ENCODE measurements at places on chromosomes 3 and 15.

DNA sequence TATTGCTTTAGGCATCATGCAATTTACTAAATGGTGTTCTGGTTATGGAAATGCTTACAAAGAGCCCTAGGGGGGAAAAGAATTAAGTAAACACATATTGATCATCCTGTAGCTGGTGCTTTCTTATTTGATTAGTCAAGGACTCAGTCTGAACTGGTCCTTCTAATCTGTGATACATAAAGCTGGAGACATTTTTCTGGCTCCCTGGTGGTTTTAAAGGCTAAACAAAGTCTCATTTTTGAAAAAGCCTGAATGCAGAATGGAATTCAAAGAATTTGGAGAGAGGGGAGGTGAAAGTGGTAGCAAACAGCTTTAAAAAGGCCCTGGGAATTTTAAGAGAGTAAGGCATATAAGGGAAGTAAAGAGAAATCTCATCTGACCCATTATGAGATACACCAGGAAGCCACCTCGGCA lies 149.7 kb downstream of the RBMS3 start:
- DNase-seq = no peak

- DNase-seq = no peak
Measured at GRCh38 chr3:132038198-132038825, 3.5 kb upstream of the CPNE4 start.

DNA sequence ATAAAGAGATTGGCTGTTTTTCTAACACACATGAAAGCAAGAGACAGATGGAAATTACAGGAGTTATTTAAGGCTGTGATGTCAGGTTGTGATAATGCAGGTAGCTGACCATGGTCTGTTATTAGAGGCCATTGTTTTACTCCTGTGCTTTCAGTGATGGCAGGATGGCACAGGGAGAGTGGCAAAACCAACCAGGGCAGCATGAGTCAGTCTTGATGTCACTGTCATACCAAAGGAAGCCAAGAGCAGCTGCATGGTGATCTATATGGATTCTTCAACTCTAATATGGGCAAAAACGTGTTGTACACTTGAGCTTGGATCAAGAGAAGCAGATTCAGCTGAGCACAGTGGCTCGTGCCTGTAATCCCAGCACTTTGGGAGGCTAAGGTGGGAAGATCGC lies 91.8 kb upstream of the LMOD3 start:
- no peak for DNase-seq

DNA sequence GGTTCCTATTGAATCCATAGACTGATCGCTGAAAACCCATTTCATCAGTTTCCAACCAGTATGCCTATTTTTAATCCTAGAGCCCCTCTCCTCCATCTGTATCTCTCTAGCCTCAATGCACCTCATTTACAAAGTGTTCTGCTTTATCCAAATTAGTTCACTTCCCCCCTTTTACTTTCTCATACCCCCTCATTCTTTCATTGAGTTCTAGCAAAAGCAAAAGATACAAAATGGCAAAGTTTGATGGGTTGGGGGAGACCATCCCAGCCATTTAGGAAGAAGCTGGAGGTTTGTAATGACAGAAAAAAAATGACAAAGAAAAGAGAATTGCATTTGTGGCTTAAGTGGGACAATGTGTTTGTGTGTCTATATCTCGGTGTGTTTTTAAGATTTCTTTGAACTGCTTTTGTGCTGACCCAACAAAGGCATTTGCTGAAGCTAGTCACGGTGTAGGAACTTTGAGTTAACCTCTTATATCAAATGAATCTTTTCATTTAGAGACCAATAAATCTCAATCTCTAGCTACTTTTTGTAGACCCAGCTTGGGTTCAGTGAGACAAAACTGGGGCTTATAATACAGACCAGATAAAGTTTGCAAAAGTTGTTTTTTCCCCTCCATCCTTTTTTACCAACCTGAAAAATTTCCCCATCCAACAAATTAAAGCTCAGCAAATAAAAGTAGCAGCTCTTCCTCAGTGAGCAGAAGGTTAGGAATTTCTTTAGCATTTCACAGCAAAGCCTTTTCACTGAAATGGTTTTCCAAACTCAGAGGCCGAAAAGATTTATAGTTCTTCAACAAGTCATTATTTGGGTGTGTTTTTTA lies 18.7 kb downstream of the NR2F2 start:
- DNase-seq = no peak

DNA sequence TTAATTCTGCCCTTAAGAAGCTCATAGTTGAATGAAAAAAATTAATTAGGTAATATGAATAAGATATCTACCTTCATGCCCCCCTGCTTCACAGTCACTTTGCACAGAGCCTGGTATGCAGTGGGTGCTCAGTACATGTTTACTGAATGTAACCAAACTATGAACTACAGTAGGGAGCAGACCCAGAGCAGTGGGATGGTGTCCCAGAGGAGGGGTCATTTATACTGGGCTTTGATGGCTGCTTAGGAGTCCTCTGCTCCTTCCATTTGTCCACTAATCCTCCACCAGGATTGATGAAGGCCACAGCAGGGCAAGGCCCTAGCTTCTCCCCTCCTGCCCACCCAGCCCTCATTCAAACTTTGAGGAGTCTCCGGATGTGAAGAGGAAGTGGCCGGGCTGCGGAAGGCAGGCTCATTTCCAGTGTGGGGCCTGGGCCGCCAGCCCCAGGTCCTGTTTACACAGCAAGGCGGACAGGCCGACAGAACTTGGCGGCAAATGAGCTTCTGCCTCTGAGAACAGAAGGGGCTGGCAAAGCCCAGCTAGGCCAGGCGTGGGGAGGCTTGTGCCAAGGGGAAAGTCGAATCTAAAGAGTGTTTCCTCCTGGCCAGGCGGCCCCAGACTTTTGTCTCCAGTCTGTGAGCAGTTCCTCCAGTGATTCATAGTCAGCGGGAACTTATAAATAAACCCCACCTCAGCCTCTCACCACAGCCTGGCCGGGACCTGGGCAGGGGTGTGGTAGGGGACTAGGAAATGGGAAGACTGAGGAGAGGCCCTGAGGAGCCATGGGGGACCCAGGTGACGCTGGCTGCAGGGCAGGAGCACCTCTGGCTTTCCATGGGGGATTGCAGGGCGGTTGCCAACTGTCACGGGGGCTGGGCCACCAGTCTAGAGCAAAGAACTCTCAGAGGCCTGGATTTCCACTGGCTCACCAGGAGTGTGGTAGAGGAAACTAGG lies 51.6 kb upstream of the LCTL start:
- no peak for DNase-seq

DNA sequence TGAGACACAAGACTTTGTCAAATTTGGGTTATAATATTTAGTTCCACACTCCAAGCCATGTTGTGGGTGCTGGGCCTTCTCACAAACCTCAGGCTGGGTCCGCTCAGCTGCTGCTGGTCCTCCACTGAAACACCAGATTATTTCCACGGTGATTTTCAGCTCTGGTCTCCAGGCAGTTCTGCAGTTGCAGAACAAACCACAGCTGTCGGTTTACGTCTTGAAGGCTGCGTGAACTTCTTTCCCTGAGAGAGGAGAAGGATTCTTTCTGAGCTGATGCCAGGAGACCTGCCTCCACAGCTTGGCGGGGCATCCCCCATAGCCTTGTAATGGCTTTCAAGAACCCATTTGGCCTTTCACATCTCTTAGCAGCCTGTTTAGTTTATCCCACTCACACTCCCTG lies 16.2 kb downstream of the GALNT15 start:
- DNase-seq = no peak

DNA sequence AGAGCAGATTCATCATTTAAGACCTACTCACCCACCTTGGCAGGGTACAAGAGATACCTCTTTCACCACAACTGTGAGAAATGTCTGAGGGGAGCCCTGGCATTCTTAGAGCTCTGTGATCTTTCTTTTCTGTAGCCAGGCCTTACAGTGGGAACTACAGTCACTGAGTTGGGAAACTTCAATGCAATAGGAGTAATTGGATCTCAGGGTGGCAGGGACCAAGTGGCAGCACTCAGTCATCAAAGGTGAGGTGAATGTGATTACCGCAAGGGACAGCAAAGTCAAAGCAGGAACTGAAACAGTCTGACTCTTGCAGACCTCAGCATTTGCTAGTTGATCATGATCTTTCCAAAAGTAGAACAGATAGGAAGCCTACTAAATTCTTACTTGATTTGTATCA lies 7.2 kb upstream of the MCF2L2 start:
- no peak for DNase-seq

DNA sequence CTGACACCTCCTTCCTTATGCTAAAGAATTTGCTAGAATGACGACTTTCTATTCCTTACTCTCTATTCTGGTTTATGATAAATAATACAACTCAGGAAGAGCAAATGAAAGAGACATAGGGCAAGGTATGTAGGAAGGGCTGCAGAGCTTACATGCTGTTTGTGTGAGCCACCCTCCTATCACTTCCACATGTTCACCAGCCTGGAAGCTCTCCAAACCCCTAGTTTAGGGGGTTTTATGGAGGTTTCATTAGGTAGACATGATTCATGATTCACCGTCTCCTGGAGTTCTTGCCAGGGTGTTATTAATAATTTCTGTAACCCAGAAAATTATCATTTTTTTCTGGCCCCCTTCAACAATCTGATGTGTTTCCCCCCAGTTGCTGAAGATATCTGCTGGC lies 172.1 kb upstream of the COL8A1 start:
- DNase-seq = no peak

DNA sequence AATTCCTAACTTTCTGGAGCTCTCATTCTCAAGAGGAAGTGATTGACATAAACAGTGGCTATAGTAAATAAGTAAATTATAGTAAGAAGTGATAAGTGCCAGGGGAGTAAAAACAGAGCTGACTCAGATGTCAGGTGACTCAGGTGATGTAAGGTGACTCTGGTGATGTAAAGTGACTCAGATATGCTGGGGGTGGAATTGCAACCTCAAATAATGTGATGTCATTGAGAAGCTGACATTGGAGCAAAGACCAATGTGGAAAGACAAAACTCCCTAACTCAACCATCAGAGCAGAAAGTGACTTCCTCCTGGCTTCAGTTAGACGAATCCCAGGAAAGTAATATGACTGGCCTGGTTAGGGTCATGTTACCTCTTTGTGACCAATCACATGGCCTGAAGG lies 144.2 kb upstream of the SNTN start:
- DNase-seq = no peak

GRCh38 chr3:146416366-146416765 lies 53.0 kb downstream of the PLSCR2 start:
- no peak for DNase-seq

- no peak for DNase-seq
Measured at GRCh38 chr3:42042747-42043098, 48.4 kb upstream of the TRAK1 start.

DNA sequence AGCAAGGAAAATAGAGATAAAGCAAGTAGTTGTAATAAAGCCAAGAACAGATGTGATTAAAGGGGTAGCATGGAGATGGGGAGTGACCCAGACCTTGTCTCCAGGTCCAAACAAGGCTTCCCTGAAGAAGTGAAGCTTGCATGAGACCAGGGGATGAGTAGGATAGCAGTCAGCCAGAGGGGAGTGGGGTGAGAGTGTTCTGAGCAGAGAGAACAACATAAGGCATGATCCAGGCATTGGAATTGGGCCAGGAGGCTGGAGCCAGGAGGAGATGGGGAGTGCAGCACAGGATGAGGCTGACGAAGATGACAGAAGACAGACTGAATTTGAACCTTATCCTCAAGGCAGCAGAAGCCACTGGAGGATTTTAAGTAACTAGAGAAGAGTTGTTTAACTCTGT lies 7.2 kb downstream of the TMOD2 start:
- DNase-seq = no peak

DNA sequence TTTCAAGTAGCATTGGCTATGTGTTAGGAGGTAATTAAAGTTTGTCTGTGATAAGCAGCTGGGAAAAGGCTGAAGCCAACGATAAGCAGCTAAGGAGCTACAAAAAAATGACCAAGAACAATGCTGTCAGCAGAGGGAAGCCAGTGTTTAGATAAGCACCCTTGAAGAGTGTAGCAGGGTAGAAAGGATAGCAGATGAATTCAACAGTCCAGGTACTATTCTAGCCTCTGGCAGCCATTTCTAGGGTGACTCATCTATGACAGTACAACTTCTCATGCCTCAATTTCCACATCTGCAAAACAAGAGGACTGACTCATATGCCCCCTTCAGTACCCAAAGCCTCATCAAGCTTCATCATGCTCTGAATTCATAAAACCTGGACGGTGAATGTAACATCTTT lies 617.6 kb upstream of the UBE2E2 start:
- no peak for DNase-seq

- DNase-seq = no peak
Measured at GRCh38 chr3:133055339-133055738, 17.1 kb downstream of the TMEM108 start.

- DNase-seq = no peak
Measured at GRCh38 chr3:116242825-116243224, 202.5 kb downstream of the LSAMP start.

DNA sequence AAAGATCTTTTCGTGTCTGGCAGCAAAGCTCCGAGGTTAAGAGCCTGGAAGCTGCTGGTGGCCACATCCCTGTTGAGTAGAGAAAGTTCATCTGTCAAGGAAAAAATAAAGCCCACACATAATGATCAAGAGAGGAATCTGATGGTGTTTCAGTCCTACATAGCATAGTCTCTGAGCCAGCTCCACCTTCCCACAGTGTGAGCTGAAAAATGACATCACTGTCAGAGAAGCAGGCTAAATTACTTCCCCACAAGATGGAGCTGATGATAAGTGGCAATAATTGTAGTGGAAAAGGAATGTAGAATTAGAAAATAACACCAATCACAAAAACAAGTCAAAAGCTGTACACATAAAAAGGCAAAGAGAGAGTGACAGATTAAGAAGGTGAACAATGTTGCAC lies 84.5 kb downstream of the AQP9 start:
- no peak for DNase-seq

- no peak for DNase-seq
Measured at GRCh38 chr3:178707311-178708031, 171.2 kb downstream of the KCNMB2 start.

- DNase-seq = no peak
Measured at GRCh38 chr3:177338697-177339219, 141.5 kb upstream of the TBL1XR1 start.
